ENCODE measurements at places on chromosomes 16 and 17.

DNA sequence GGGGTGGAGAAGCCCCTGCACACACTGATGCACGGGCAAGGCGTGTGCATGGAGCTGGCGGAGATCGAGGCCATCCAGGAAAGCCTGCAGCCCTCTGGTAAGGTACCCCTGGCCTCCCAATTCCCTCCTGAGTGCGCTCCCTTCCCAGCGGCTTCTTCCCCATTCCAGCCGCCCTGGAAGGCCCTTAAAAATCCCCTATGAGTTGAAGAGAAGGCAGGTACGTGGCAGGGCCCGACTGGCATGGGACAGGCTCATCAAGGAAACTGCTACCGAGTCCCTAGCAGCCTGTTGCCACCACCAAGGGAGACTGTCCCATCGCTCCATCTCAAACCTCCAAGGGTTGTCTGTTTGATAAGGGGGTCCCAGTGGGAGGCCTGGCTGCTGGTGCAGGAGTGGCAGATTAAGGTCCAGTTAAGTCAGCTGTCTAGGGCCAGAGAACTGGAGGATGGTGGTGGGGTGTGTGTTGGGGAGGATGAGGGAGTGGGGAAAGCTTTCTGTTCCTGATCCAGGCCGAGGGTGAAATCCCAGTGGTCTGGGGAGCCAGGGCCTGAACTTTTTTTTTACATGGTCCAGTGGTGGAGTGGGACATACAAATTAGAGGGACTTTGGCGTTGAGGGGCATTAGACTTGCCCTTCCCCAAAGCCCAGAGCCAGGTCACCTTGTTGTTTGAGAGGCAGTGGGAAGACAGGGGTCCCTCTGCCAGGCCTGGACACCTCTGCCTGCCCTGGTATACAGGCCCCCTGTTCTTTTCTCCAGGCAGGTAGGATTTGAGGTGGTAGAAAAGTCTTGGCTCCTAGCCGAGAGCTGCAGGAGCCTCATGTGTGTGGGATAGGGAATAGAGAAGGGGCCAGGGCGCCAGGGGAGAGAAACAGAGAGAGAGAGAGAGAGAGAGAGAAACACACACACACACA is 994 bp downstream of the IGFBP4 start:
- DNase-seq, result no peak

GRCh38 chr16:51818342-51818944 is 667.4 kb upstream of the SALL1 start:
- DNase-seq, result no peak

GRCh38 chr16:76235426-76235825 is 41.8 kb upstream of the CNTNAP4 start:
- DNase-seq, result no peak

DNA sequence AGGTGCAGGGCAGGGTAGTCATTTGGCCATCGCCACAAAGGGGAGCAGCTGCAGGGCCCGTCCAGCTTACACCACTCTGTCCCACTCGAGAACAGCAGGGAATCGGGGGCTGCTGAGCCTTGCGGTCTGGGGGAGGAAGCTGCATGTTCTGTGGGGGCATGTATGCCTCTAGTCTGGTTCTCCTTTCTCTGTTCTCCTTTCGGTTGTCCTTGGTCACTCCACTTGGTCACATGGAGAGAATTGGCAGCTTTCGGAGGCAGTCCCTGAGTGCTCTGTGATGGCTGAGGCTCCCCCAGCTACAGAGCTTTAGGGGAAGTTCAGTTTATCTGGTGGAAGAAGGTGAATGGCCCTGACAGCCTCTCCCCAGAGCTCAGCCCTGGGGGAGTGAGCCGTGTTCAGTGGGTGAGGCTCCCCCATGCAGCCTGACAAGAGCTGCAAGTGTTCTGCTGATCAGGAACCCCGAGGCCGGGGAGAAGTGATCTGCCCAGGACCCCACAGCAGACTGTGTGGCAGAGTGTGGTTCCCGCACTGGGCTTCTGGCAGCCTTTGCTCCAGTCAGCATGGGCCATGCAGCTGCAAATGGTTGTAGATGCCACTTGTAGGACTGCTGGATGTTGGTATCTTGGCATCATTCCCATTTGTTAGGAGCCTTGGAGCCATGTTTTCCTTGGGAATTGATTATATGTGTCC is 22.3 kb upstream of the SMPD3 start:
- DNase-seq, result no peak

DNA sequence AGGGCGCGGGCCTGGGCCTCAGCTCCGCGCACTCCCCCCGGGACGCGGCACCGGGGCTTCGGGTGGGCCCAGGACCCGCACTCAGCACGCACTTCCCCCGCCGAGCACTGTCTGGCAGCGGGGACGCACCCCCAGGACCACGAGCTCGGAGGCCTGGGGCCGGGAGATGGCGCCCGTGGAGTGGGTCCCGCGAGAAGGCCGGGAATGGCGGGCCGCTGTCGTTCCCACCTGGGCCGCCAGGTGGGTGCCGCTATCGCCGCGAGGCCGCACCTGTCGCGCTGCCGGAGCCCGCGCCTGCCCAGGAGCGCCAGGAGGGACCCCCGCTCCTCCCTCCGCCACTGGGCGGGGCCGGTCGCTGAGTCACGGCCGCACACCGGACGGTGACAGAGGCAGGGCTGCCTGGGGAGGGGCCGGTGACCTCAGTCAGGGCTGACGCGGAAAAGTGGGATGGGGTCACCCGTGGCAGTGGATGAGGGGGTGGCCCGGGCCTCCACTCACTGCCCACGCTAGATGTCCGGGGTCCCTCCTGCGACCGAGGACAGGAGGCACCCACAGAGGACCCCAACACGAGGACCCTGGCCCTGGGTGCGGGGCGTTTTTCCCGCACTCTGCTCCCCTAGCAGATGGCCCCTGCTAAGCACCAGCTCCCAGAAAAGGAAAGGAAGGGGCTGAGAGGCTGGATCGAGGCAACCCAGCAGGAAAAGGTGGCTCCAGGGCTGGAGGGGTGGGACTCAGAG is 6.9 kb upstream of the ACTG1 start:
- DNase-seq, result peak; percentile 86

- DNase-seq, result no peak
Measured at GRCh38 chr16:29900888-29901606, 759 bp downstream of the ASPHD1 start.

- DNase-seq, result no peak
Measured at GRCh38 chr17:15101175-15101574, 164.0 kb downstream of the PMP22 start.

GRCh38 chr17:17353625-17354484 is 50.7 kb downstream of the NT5M start:
- DNase-seq, result peak; percentile 64

DNA sequence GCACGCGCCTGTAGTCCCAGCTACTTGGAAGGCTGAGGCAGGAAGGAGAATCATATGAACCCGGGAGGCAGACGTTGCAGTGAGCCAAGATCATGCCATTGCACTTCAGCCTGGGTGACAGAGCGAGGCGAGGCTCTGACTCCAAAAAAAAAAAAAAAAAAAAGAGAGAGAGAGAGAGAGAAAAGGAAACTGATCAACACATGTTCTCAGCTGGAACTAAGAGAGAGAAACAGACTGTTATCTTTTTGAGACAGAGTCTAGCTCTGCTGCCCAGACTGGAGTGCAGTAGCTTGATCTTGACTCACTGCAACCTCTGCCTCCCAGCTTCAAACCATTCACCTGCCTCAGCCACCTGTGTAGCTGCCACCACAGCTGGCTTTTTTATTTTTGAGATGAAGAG is 60.4 kb downstream of the STH start:
- no peak for DNase-seq

DNA sequence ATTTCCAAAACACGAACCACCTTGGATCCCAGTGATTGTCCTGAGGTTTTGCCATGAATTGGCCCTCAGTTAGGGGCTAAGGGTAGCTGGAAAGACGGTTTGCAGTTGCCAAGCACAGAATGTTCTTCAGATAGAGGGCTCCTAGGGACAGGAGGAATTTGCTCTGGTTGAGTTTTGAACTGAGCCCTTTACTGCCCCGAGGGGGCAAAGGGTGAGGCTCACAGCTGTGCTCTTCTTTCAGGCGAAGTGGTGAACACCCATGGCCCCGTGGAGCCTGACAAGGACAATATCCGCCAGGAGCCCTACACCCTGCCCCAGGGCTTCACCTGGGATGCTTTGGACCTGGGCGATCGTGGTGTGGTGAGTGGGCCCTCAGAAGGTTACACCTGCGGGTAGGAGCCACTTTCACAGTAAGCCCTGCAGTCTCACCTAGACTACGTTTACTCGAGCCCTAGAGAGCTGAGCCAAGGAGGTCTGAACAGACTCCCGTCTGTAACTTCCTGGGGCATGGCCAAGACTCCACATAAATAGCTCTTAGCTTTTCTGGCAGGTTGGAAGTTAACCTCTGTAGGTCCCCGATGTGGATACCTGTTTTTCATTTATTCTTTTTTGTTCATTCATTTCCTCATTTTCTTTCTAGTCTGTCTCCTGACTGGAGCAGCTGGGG is 32.5 kb downstream of the NMT1 start:
- no peak for DNase-seq

DNA sequence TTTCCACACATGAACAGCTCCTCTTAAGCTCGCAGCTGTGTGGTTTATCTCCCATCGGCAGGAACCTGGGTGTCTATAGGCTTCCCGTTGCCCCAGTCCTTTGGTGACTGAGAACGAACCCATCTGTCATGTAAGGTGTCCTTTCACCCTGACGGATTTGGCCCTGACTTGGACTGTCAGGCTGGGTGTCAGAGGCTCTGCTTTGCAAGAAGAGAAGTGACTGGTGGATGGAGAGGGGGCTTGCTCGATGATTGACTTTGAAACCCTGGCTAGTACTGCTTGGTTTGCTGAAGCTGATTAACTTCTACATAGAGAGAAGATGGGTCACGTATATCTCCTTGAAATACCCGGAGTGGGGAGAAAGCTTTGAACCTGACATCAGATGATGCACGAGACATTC is 42.9 kb downstream of the COX4I1 start:
- DNase-seq, result no peak

DNA sequence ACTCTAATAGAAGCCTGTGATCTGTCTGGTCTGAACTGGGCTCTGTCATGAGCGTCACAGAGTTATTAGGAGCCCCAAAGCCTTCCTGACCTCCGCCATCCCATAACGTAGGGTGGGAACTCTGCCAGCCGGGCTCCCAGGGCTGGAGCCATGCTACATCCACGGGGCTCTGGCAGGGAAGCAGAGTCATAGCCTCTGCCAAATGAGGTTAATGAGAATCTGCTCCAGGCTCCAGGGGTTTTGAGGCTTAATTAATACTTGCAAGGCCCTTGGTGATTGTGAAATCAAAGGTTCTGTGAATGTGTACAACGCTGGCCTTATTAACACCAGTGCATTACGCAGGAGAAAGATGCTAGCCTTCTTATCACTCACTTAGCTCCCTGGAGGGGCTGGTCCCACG is 42.4 kb upstream of the ZFP90 start:
- no peak for DNase-seq

DNA sequence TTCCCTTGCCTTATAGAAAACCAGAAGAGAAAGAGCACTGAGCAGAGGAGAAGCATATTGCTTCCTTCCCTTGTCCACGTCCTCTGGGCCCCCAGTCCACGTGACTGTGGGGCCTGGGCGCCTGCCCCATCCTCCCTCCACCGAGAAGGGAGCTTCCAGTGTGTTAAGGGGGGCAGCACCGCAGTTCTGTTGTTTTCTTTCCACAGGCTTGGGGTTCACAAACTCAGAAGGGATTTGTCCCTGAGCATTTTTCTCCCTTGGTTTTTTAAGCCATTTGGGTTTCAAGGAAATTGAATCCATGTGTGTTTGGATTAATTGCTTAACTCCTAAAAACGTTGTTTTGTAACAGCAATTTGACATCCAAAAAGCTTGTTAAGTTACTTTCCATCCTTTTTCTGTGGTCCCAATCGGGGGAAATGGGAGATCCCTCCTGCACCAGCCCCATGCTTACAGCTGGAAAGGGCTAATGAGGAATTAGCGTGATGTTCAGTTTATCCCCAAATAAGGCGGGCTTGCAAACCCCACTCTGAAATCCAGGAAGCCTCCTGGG is 347.5 kb upstream of the TNRC6C start:
- no peak for DNase-seq

GRCh38 chr17:49993423-49994060 is 1.5 kb downstream of the DLX3 start:
- no peak for DNase-seq

DNA sequence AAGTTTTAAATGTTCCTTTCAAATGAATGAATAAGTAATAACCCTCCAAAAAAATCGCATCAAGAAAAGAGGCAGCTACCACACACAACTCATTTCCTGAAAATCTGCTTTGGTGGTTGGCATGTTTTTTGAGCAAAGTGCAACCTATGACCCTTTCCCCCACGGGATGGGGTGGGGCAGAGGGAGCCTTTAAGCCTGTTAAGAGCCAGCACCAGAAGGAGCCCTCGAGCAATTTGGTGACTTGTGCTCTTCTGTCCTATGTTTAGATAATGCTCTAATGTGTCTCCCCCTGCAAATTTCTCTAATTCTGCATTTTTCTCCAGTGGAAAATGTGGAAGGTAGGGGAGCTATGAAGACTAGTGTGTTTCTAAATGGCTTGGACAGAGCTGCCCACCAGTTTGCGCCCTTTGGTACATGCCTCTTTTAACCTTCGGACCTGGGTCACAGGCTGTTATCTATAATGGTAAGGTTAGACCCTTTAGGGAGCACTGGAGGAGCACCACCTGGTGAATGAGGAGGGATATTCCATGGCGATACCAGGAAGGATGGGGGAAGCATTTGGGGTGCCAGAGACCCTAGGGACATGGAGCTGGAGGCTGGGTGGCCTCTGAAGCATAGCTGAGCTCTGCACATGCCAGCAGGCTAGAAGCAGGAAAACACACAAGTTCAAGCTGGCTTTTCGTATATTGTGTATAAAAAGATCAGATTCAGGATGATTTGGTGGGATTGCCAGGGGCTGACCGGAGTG is 1.6 kb downstream of the PYCARD start:
- peak; percentile 28 for DNase-seq

- DNase-seq, result no peak
Measured at GRCh38 chr16:10169904-10170410, 12.3 kb downstream of the GRIN2A start.

- DNase-seq, result peak; percentile 39
Measured at GRCh38 chr16:49491106-49491670, 117.6 kb downstream of the C16orf78 start.

Data from chondrocyte (in vitro differentiated cells).